ENCODE measurements at places on chromosomes 16 and 17. TPM values are rescaled to one million over a fixed set of nuclear protein-coding genes. Genes with fewer than 3 reads are reported as not detected.
A peak's percentile ranks its signal among the peaks of the same experiment; 100 is the strongest.

Gene NGFR
- 0.11 TPM for polyA plus RNA-seq

Gene NDRG4
- 23.5 TPM for polyA plus RNA-seq

GRCh38 chr17:79873583-79873982 lies 34.3 kb upstream of the CBX4 start:
- H3K4me1 ChIP-seq = no peaks in the 10 kb centered on the region
- no peak for DNase-seq
- no peak overlapping the region for H3K27ac ChIP-seq
- H3K4me3 ChIP-seq = no peak overlapping the region
- peaks cover 33% of the 10 kb centered on the region for H3K27me3 ChIP-seq

- H3K4me1 ChIP-seq = peaks cover 4% of the 10 kb centered on the region
- peak; percentile 97 for DNase-seq
- H3K27me3 ChIP-seq = no peaks in the 10 kb centered on the region
- H3K4me3 ChIP-seq = peak within 1 kb of the TSS; percentile 89
These were observed at the start of the genes ANKS3 and DNAAF8 for GRCh38 chr16:4734063-4734729. Gene ANKS3 (minus strand): TSS chr16:4734271. CDS start chr16:4730149, 4,122 bp downstream. Gene DNAAF8 (plus strand): TSS chr16:4734537. CDS start chr16:4736515, 1,978 bp downstream.

DNA sequence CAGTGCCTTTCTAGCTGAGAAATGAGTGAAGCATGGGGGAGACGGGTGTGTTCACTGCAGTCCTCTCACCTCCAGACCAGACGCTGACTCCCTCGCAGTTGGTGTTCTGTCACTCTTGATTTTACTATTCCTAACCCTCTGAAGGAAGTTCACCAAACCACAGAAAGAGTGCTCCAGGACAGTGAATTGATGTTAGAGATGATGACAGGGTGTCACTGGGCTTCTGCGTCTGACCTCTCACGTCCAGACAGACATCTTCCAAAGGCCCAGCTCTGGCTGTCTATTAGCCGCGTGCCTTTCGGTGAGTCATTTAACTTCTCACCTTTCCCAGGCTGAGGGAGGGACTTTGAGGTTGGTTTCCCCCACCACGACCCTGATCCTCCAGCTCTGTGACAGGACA lies 8.2 kb downstream of the CRAMP1 start:
- peaks cover 4% of the 10 kb centered on the region for H3K4me1 ChIP-seq
- H3K4me3 ChIP-seq = no peak overlapping the region
- peaks cover 39% of the 10 kb centered on the region for H3K36me3 ChIP-seq

- no peak for DNase-seq
- H3K4me1 ChIP-seq = peaks cover 23% of the 10 kb centered on the region
- H3K27ac ChIP-seq = peak overlapping the region; percentile 85
- no peak overlapping the region for H3K4me3 ChIP-seq
These were observed 25.9 kb downstream of the NMT1 start for GRCh38 chr17:45086865-45087503.

- peaks cover 11% of the 10 kb centered on the region for H3K27me3 ChIP-seq
- H3K4me3 ChIP-seq = no peak overlapping the region
- peak; percentile 26 for DNase-seq
- H3K4me1 ChIP-seq = peaks cover 9% of the 10 kb centered on the region
These were observed 39.6 kb upstream of the TMEM97 start for GRCh38 chr17:28279411-28279810.

DNA sequence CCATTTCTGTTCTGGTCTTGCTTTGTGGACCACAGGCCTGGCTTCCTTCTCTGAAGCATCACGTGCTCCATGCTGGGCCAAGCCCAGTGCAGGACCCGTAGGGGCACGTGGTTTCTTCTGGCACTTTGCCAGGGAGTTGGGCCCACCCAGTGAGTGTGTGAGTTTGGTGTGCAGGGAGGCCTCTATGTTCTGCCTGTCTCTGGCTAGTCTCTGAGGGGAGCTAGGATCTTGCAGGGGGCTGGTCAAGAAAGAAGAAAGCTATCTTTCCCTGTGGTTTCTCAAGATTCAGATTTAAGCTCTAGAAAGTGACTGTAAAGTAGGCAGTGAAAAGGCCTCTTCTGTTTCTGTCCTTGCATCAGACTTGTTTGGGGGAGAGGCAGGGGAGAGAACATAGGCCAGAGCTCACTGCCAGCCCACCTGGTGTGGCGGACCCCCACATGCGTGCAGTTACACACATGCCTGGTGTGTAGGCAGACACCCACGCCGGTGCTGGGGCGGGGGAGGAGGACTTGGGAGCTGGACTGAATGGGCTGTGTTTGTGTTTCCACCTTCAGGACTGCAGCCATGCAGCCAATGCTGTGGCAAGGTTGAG lies 11.8 kb downstream of the LASP1 start:
- H3K27me3 ChIP-seq = no peaks in the 10 kb centered on the region
- peak overlapping the region; percentile 74 for H3K27ac ChIP-seq
- no peak overlapping the region for H3K4me3 ChIP-seq
- H3K36me3 ChIP-seq = peaks cover 79% of the 10 kb centered on the region
- DNase-seq = peak; percentile 48
- H3K4me1 ChIP-seq = peaks cover 66% of the 10 kb centered on the region

All from IMR-90 (cell line).